ENCODE measurements at places on chromosomes 3 and 15.

GRCh38 chr3:113496924-113497323, 18.0 kb downstream of the SPICE1 start:
- no peak for DNase-seq

GRCh38 chr3:65146179-65146578, 458.4 kb upstream of the ADAMTS9 start:
- no peak for DNase-seq

DNA sequence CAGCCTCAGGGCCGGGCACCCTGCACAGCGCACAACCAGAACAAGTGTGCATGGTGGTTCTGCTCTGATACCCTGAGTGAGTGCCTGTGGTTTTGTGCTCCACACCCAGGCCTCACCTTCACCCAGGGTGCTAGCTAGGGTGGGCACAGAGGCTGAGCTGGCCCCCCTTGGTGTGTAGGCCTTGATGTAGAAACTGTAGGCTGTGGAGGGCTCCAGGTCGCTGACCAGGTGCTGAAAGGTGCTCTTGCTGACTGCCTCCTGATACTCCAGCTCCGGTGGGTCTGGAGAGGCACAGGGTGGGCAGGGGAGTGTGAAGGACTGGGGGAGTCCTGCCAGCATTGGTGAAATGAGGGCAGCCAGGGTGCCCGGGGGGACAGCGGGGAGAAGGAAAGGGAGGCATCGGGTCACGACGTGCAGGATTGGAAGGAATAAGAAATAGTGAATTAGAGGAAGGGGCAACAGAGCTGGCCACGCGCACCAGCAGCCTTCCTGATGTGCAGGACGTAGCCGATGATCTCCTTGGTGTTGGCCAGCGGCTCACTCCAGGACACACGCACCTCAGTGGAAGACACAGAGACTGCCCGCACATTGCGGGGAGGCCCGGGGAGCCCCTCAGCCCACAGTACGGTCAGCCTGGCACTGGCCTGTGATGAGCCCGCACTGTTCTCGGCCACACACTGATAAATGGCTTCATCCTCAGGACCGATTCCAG, 26.6 kb downstream of the RNU5B-1 start:
- no peak for DNase-seq

DNA sequence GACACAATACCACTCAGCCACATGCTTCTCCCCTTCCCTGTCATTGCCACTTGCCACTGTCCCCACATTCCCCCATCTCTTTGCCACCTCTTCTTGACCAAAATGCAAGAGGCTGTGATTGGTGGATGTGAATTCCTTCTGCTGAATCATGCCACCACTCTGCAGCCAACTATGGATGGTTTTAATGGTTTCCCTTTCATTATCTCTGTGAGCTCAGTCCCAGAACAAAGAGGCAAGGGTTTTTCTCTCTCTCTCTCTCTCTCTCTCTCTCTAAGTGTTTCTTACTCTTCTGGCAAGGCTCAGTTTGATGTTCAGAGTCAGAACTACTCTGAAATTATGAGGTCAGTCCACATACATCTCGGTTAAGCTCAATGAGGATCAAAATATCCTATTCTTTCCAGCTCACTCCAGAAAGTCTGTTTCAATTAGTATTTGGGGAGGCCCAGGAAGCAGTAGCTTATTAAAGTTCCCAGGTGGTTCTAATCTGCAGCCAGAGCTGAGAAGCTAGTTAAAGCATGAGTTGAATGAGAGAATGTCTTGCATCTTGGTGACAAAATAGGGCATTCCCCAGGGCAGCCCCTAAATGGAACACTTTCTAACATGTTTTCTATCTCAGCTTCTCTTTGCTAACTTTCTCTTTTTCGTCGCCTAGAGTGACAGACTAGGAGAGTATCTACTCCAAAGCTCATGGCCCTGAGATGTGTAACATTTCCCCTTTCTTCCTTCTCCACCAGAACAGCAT, 8.5 kb upstream of the ILDR1 start:
- no peak for DNase-seq

GRCh38 chr15:82903511-82903910, 49.0 kb downstream of the HOMER2 start:
- DNase-seq, result no peak

DNA sequence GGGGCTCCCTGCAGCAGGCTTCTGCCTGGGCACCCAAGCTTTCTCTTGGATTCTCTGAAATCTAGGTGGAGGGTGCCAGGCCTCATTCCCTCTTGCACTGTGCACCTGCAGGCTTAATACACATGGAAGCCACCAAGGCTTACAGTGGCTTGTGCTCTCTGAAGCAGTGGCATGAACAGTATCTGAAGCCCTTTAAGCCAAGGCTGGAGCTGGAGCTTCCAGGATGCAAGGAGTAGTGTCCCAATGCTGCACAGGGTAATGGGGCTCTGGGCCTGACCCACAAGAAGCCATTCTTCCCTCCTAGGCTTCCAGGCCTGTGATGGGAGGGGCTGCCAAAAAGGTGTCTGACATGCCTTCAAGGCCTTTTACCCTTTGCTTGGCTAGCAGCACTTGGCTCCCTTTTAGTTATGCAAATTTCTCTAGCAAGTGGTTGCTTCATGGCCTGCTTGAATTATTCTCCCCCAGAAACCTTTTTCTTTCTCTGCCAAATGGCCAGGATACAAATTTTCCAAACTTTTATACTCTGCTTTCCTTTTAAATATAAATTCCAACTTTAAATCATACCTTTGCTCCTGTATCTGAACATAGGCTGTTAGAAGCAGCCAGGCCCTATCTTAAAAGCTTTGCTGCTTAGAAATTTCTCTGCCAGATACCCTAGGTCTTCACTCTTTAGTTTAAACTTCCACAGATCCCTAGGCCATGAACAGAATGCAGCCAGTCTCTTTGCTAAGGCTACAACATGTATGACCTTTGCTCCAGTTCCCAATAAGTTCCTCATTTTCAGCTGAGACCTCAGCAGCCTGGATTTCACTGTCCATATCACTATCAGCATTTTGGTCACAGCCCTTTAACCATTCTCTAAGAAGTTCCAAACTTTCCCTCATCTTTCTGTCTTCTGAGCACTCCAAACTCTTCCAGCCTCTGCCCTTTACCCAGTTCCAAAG, 201.1 kb upstream of the LRRFIP2 start:
- DNase-seq, result no peak
